ENCODE measurements at places on chromosomes 4 and X.

DNA sequence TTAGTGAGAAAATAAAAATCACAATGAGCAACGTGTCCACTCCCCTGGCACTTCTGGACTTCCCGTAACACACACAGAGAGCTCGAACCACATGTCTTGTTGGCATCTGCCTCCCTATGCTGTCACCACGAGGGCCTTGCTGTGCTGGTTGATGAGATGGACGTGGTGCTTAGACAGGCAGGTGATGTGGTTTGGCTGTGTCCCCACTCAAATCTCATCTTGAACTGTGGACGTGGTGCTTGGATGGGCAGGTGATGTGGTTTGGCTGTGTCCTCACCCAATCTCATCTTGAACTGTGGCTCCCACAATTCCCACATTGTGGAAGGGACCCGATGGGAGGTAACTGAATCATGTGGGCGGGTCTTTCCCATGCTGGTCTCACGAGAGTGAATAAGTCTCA lies 40.0 kb downstream of the FGFRL1 start:
- ATAC-seq = no peak

GRCh38 chr4:20577702-20578101 lies 122.6 kb upstream of the PACRGL start:
- ATAC-seq = no peak

DNA sequence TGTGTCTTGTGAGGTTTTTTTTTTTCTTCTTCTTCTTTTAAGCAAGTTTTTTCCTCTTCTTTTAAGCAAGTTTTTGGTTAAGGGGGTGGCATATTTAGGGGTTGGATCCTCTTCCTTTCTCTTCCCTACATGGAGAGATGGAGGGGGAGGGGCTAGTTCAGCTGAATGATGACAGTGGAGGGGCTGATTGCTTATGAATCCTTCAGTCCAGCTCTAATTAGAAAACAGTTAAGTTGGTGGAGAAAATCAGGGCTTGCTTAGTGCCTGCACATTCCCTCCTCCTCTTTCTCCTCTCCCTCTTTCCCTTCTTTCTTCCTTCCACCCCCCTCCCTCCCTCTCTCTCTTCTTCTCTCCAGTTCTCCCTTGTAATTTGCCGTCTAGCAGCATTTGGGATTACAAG lies 4.4 kb upstream of the HAND2 start:
- no peak for ATAC-seq

- no peak for ATAC-seq
Observed at GRCh38 chr4:147136751-147137150, 191.1 kb upstream of the TTC29 start.

DNA sequence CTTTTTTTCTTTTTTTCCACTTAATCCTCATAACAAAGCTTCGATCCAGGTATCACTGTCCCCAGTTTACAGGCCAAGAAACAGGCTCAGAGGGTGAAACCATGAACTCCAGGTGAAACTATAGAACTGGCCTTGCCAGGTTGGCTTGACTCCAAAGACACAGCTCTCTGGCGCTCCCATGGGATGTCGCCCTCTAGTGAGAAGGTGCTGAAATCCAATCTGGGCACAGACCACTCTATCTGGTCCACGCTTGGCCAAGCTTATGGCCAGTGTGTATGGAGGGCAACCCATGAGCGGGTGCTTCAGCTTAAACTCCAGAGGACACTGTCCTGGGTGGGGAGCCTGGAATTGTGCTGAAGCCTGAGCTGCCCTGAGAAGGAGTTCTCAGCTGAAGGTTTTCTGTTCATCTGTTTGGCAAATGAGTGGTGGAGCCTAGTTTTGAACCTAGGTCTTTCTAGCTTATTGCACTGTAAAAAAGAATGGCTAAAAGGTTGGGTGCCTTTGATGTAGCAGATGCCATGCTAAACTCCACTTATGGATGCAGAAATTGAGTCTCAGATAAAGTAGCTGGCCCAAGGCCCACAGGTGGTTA lies 70.5 kb downstream of the SEL1L3 start:
- ATAC-seq = peak; percentile 50

DNA sequence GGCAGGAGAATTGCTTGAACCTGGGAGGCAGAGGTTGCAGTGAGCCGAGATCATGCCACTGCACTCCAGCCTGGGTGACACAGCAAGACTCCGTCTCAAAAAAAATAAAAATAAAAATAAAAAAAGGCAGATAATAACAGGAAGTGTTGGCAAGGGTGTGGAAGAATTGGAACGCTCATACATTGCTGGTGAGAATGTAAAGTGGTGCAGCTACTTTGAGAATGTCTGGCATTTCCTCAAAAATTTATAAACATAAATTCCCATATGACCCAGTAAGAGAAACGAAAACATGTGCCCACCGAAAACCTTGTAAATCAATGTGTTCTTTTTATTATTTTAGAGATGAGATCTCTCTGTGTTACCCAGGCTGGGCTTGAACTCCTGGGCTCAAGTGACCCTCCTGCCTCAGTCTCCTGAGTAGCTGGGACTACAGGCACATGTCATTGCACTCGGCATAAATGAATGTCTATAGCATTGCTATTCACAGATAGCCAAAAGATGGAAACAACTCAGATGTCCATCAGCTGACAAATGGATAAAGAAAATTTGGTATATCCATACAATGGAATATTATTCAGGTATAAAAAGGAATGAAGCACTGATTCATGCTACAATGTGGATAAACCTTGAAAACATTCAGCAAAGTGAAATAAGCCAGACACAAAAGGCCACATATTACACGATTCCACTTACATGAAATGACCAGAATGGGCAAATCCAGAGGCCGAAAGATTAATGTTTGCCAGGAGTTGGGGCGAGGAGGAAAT lies 63.7 kb upstream of the PLAC1 start:
- no peak for ATAC-seq

GRCh38 chr4:184688447-184688846 lies 38.9 kb downstream of the PRIMPOL start:
- ATAC-seq = peak; percentile 97

GRCh38 chr4:8098506-8098905 lies 60.1 kb downstream of the ABLIM2 start:
- no peak for ATAC-seq

GRCh38 chr4:101156619-101157310 lies 190.6 kb downstream of the PPP3CA start:
- ATAC-seq = peak; percentile 53

DNA sequence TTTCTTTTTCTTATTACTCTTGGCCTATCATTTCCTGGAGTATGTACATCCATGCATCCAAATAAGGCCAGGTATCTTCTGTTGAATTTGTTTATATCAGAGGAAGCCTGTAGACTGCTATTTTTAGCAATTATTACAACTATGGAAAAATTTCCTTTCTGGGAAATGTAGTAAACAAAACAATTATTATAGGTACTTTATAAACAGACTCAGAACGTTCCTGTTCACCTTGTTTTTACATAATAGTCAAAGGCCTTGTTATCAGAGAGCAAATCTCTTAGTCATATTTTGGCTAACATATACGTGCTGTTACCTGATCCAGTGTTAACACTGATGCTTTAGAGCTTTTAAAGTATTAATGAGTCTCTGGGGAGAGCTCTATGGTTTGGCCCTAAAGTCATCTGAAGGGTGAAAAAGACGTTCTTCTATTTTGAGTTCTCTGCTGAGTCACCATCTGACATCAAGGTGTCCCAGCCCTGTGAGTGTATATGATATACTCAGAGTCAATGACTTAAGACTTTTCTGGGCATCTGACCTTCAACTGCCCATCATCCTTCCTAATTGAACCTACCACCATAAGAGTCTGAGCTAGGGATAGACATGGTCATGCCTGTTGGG lies 7.3 kb downstream of the SPARCL1 start:
- ATAC-seq = peak; percentile 80

DNA sequence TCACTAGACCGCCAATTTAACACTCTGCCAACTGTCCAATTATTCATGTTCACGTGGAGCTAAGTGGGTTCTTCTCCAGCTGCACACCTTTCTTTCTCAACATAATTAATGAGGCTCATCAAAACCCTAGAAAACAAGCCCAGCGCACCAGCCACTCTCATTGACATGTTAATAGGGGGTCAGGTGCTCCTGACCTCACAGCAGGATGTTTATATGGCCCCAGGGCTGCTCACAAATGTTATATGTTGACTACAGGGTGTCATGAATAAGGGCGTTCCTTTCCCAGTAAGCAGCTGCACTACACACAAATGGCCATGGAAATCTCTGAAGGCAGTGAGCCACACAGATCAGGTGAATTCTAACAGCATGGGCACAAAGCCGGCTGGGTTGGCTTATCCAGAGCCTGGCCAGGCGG lies 209.8 kb downstream of the MGST2 start:
- no peak for ATAC-seq

DNA sequence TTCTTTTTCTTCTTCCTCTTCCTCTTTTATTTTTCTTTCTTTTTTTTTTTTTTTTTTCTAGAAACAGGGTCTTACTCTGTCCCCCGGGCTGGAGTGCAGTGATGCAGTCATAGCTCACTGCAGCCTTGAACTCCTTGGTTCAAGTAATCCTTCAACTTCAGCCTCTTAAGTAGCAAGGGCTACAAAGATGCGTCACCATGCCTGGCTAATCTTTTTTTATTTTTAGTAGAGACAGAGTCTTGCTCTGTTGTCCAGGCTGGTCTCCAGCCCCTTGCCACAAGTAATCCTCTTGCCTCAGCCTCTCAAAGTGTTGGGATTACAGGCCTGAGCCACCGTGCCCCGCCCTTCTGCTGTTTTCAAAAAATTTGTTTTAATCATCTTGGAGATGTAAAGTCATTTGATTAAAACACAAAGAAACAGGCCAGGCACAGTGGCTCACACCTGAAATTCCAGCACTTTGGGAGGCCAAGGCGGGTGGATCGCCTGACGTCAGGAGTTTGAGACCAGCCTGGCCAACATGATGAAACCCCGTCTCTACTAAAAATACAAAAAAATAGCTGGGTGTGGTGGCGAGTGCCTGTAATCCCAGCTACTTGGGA lies 28.1 kb downstream of the SYNPO2 start:
- ATAC-seq = no peak

DNA sequence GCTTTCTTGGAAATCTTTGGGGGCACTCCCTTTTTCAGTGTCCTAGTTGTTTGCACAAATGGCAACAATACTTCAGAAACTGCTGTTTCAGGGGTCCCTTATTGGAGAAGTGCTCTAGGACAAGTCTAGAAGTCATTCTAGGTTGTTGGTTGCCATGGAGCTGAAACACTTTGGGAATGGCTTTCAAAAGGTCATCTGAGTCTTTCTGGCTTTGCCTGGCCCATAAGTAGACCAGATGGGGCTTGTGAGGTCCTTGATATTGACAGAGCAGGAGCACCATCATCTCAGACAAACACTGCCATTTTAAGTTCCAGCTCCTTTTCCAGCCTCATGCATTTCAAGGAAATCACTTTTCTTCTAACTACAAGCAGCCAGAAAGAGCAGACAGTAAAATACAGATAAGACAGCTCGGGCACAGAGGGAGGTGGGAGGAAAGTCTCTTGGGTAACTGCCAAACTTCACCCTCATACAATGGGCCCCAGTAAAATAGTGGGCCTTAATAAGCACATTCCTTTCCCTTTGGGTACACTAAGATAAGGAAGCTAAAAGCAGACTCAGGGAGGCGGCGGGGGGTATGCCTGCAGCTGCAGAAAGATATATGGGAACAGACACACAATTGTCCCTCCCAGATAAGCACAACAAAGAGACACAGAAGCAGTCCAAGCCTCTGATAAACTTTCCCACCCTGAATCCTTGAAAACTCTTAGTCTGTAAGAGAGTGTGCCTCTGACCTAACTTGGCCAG lies 8.5 kb upstream of the NXF3 start:
- ATAC-seq = no peak

- ATAC-seq = peak; percentile 39
Observed at GRCh38 chr4:179583221-179583620, 2141.0 kb upstream of the AGA start.

- ATAC-seq = no peak
Observed at GRCh38 chrX:130158311-130158710, 7.3 kb downstream of the AIFM1 start.

GRCh38 chr4:15006416-15007024 lies 4.2 kb downstream of the CPEB2 start:
- ATAC-seq = no peak

DNA sequence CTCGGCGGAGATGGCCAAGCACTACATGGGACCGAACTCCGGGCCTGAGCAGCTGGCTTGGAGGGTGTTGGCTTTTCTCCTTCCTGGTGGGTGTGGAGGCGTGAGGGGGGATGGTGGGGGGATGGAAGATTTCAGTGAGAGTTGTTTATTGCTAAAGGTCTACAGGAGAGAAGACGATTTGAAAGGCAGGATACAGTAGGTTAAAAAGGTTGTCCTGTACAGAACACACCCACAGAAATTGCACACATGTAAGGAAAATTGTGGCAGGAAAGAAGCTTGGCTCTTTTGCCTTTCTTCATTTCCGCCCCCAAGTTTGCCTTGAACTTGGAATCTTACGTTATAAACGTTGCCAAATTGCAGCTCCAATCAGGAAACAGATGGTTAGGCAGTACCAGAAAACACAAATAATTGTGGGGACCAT lies 74.1 kb upstream of the STOX2 start:
- no peak for ATAC-seq

DNA sequence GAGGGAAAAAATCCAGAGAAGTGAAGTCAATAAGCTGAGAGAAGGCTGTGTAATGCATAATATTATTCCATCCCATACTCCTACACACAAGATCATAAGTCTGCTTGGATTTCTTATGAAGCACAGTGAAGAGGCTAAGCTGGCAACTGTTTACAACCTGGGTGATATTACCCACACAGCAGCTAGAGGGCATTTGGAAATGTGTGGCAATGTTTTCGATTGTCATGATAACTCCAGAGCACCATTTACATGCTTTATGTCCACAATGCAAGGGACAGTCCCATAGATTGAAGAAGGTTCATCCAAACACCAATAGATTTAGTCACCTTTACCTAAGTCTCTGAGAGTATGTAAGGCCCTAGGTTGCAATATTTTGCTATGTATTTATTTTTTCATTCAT lies 412.2 kb downstream of the PPP3CA start:
- peak; percentile 82 for ATAC-seq

DNA sequence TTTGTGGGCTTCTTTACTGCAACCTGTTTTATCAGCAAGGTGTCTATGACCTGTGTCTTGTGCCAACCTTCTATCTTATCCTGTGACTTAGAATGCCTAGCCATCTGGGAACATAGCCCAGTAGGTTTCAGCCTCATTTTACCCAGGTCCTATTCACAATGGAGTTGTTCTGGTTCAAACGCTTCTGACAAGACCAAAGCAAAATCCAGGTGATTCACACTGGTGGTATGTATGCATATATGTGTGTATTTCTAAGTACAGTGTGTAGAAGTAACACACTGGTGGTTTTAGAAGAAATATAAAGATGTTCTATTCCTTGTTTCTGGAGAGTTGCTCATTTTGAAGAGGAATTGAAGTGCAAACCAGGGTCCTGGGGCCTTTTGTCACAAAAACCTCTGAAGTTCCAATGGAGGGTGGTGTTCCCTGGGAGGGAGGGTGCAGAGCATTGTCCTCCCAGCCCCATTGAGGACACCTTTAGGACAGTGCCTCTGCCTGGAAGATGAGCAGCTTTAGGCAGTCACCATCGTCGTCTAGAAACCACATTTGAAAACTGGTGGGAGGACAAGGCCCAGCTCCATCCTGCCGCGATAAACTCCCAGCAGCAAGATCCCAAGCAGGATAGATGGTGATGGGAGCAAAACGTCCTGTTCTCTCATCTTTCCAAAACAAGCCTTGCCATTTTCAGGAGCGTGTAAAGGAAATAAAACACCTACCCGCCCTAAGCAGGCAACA lies 191.4 kb downstream of the TSPAN5 start:
- ATAC-seq = peak; percentile 41
